ENCODE measurements at places on chromosomes 2 and 18. TPM values are rescaled to one million over a fixed set of nuclear protein-coding genes. Genes with fewer than 3 reads are reported as not detected.
A peak's percentile ranks its signal among the peaks of the same experiment; 100 is the strongest.

- DNase-seq: no peak
These were observed 23.6 kb upstream of the ZCCHC2 start for GRCh38 chr18:62499263-62499650.

- no peak for DNase-seq
These were observed 1.8 kb downstream of the PDE11A start for GRCh38 chr2:178070824-178071223.

DNA sequence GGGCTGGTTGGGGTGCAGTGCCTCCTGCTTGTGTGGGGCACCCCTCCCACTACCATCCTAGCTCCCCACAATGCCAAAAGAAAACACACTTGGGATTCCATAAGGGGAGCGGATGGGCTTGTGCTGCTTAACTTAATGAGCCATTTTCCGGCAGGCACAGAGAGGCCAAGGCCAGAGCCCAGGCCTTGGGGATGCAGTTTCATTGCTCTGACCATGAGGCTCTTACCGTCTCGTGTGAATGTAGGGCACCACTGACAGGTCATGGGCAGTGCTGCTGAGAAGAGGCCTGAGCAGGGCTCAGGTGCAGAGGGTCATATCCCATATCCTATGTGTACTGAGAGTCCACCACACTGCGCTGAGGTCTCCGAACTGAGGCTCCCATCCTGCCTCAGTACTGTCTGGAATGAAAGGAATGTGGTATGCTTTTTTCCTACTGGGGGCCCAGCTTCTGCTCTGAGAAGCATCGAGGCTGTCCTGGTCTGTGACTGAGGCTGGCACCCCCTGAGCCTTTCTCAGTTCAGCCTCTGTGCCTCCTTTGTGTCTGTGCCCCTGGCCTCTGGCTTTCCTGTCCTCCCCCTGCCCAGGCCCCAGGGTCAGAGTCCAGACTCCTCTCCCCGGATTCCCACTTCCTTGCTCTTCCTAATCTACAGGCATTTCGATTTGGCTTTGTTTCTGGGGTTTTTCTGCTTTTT lies 45.2 kb upstream of the MAPRE3 start:
- no peak for DNase-seq

DNA sequence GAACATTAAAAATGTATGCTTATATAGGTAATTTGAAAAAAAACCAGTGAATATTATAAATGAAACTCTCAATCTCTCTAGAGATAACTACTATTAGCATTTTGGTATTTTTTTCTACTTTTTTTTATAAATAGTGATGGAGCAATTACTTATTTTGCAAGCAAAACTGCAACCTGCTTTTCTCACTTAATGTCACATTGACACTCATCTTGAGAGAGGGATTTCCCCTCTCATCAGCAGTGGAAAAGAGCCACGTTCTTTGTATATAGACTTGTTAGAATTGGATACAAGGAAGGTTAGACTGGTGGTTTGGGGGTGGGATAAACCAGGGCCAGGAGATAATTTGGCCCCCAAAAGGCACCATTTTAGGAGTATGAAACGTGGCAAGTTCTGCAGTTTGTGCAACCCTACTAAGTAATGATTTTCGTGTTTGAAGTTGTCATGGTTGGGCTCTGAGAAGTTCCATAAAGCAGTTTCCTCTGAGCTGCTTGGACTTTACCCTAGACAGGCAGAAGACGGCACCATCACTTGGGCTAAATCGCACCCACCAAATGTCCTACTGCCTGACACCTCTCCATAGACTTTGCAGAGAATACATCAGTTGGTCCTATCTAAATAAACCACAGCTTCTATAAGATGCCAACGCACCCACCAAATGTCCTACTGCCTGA lies 194.0 kb downstream of the ACTR3 start:
- no peak for DNase-seq

DNA sequence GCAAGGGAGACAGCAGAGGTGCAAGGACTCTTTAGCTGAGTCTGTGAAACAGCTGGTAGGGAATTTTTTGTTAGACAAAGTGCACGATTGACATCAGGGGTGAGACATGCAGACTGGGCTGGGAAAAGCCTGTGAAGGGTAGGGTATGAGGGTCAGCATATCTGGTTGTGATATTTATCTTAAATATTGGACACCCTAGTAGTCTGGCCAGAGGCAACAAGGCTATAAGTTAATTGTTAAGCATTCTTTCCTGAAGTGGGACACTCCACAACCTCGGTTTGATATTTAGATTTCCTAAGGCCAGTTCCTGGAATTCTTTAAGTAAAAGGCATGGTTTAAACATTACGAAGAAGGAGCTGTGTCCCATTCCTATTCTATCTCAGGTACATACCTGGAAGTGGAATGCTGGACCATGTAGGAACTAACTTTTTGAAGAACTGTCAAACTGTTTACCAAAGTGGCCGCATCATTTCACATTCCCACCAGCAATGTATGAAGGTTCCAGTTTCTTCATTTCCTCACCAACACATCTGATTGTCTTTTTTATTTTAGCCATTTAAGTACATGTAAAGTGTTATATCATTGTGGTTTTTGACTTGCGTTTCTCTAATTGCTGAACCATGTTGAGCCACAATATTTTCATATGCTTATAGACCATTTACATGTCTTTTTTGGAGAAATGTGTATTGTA lies 22.5 kb downstream of the EHBP1 start:
- no peak for DNase-seq

DNA sequence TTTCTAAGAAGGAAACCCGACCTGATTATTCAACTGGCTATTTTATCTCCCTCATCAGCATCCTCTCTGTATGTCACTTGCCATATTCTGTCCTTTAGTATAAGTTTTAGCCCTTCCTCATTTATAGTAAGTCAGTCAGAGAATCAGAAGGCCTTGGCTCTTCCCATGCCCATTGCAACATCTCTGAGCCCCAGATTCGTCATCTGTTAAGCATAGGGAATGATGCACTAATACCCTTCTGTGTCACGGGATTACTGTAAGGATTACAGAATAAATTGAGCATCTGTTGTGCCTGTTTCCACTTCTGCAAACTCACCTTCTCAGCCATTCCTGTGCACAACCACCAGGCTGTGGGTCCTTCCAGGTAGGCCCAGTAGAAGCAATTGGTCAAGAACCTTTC lies 258.1 kb upstream of the RAB12 start:
- DNase-seq: peak; percentile 19

- peak; percentile 96 for DNase-seq
These were observed 200.6 kb upstream of the RASGRP3 start for GRCh38 chr2:33275689-33276444.

DNA sequence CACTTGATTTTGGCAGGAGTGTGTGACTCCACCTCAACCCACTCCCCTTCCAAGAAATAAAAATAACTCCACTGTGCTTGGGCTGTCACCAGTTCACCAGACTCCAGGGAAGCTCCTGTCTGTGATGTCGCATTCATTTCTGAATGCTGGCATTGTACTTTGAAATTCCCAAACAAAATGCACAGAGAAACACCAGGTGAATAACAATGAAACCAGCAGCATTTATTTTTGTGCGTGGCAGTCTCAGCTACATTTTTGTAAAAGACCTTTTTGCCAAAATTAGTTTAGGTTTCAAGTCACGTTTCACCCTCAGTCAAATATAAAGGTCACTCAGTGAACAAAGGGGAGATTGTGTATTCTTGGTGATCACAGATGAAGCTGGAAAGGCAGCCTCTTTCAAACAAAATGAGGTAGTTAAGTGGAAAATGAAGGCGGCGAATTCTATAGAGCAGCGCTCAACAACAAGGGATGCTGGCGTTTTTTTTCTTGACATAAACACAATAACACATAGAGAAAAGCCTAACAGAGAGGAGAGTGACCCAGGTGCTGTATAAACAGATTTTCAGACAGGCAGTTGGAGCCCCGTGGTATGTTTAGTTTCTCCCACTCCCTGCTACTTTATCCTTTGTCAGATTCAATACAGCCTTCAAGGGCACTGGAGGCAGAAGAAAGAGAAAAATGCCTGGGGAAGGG lies 210.3 kb upstream of the GCFC2 start:
- DNase-seq: no peak

DNA sequence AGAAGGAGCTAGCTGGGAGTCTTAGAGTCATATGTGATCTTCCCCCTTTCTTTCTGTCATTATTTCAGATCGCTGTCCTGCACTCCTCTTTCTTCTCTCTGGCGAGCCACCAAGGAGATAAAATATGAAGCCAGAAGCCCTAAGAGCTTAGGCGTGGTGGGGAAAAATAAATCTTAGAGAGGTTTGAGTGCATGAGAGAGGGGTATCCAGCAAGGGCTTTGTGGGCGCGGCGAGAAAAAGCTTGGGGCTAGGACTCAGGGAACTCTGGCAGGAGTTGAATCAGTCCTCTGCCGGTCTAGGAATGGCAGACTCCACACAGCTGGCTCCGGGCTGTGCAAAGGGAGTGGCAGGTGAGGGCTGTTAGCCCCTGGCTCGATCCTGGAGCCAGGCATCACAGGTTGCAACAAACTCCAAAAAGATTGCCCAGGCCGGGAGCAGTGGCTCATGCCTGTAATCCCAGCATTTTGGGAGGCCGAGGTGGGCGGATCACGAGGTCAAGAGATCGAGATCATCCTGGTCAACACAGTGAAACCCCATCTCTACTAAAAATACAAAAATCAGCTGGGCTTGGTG lies 20.1 kb upstream of the IGFBP5 start:
- DNase-seq: no peak

The PKDCC gene
- 55.6 TPM for total RNA-seq

The SPDYA gene
- total RNA-seq: not detected

The REG1B gene
- total RNA-seq: not detected

The ARHGAP28 gene
- 3.8 TPM for total RNA-seq

The COL4A4 gene
- 0.28 TPM for total RNA-seq

The IMPA2 gene
- 5.4 TPM for total RNA-seq

The POTEC gene
- total RNA-seq: not detected

The FEV gene
- total RNA-seq: not detected

The KYNU gene
- 2.9 TPM for total RNA-seq
